ENCODE measurements at places on chromosomes 4 and X.

- DNase-seq = no peak
These were observed 177.3 kb upstream of the FAT1 start for GRCh38 chr4:186900984-186901383.

GRCh38 chr4:160814726-160815125 is 1349.1 kb downstream of the FSTL5 start:
- DNase-seq = no peak

GRCh38 chrX:131671735-131672134 is 127.9 kb downstream of the OR13H1 start:
- DNase-seq = no peak

DNA sequence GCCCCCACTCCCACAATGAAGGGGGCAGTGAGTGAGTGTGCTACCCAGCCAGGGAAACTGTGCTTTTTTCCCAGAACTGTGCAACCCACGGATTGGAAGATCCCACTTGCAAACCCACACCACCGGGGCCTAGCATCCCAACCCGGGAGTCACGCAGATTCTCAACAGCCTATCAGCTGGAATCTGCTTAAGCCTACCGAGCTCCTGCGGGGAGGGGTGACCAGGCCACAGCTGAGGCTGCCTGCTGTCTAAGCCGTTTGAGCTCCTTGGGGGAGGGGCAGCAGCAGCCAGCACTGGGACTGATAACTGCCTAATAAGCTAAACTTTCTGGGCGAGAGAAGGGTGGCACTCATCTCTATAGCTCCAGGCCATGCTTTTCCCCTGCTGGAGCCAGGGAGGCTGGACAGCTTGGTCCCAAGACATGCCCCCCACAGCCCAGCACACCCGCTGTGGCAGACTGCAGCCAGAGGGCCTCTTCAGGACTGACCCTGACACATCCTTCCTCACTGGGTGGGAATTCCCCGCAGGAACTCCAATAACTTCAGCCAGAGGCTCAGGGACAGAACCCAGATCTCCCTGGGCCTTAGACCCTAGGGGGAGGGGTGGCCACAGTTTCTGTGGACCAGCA is 161.3 kb upstream of the MAGEB18 start:
- DNase-seq = no peak

DNA sequence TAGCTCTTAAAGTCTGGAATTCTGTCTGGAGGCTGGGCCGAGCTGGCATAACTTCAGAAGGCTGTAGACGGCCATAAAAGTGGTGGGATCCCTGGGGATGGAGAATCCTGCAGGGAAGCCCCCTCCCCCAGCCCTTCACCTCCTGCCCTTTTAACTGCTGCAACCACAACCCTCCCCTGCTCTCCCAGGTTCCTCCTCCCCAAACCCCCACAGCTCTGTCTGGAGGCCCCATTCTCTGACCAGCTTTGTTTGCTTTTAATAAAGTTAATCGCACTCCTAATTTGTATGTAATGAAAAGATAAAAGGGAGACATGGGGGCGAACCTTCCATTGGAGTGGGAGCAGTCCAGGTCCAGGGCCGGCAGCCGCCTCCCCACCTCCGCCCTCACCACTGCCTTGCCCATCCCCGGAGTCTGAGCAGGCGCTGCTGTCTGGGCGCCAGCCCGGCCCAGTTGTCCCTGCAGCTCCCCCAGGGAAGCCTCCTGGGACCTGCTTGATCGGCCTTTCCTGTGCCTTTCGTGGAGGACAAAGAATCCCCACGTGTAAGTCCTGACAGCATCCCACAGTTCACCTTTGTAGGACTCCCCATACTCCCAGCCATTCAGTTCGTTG is 84.3 kb downstream of the PJA1 start:
- DNase-seq = no peak
